Hematopoietic multipotent progenitor cell treated with erythropoietin and hydrocortisone succinate and interleukin-3 and kit ligand, for 17 days (in vitro differentiated cells): ENCODE measurements at places on chromosomes 3 and 15.

DNA sequence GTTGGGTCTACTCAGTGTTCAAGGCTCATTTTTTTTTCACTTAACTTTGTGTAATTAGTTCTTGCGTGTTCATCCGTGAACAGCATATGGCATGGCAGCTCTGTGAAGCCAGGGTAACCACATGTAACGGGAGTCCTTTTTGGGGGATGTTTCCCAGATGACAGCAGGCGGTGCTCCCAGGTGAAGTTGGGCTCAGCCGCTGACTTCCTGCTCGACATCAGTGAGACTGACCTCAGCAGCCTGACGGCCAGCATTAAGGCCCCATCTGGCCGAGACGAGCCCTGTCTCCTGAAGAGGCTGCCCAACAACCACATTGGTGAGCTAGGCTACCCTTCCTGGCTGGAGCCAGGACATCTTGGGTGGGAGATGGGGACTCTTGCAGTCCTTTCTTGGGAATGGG is 62.7 kb downstream of the DNASE1L3 start:
- DNase-seq = no peak

DNA sequence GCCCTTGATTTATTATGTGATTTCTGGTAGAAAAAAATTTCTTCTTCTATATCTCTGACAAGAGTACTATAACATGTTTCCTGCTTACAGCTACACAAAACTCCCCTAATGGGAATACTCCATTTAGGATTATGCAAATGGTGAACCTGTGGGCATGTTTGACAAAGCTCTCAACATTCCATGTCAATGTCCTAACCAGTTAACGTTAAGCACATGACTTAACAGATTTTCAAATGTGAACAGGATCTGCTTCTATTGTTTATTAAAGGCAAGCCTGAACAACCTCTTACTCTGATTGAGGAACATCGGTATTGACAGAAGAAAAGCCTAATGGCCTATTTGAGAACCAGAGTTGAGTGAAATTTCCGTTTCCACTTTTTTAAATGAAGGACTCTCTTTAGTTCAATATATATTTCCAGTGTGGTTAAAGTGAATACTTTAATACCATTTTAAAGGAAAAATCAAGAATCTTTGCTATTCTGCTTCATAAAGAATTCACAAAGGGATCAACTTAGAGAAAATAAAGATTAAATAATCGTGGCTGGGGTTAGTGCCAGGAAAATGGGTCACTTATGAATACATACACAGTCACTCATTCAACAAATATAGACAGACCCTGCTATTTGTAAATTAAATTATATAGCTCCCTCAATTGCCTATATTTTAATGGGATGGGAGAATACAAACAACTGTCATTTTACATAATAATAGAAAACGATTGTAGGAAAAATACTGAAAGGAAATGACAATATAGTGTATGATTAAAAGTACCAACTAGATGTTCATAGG is 300.3 kb upstream of the CBLB start:
- no peak for DNase-seq

DNA sequence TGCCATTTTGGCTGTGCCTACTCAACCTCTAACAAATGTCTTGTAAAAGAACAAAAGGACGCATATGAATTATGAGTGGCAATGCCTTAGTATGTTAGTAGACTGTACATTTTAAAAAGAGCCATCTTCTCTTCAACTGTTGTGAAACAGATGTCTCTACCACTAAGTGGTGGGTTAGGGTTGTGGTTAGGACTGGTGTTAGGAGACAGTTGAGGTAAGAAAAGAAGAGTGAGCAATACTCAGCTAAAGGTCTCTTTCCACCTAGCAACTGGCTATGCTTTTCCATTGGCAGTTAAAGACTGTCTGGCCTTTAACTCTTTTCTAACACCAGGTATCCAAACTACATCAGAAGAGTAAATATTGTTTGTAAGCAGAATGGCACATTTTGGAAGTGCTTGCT is 221.7 kb upstream of the TBC1D5 start:
- no peak for DNase-seq

GRCh38 chr15:72888811-72889210 is 105.3 kb upstream of the ADPGK start:
- no peak for DNase-seq

- no peak for DNase-seq
These were observed 1.7 kb upstream of the SLC2A2 start for GRCh38 chr3:171028025-171028778.

DNA sequence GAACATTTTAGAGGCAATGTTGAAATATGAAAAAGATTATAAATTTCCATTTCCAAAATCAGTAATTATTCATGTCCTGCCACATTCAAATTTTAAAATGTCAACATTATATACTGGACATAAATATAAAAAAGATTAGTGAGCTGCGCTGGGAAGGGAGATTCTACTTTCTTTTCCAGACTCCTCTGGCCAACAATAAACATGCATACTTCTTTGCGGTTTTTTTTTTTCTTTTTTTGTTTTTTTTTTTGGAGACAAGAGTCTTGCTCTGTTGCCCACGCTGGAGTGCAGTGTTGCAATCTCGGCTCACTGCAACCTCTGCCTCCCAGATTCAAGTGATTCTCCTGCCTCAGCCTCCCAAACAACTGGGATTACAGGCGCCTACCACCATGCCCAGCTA is 105.5 kb downstream of the ADAM10 start:
- DNase-seq = no peak

DNA sequence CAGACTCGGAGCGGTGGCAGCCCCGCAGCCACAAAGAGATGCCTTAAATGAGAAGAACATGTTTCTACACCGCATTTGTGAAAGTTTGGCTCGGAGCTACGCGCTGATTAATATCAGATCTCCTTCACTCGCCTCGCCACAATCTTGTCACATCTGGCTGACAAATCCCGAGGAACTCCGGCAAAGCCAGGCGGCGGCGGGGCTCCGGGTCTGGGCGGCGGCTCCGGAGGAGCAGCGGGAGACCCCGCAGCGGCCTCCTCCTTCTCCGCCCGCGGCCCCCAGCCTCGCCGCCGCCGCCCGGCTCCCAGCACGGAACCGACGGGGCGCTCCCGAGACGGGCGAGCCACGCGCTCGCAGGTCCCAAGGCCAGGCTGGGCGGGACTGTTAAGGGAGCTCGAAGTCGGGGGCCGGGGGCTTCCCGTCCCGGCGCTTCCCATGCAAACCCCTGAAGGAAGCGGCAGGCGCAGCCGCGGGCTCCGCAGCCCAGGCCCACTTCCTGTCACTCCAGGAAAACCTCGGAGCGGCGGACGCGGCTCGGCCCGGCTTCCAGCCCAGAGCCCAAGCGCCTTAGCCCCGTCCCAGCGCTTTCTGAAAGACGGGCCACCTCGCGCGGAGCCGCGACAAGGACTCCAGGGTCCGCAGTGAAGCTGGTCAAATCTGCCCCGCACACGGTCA is 1.2 kb downstream of the BNC1 start:
- DNase-seq = no peak

DNA sequence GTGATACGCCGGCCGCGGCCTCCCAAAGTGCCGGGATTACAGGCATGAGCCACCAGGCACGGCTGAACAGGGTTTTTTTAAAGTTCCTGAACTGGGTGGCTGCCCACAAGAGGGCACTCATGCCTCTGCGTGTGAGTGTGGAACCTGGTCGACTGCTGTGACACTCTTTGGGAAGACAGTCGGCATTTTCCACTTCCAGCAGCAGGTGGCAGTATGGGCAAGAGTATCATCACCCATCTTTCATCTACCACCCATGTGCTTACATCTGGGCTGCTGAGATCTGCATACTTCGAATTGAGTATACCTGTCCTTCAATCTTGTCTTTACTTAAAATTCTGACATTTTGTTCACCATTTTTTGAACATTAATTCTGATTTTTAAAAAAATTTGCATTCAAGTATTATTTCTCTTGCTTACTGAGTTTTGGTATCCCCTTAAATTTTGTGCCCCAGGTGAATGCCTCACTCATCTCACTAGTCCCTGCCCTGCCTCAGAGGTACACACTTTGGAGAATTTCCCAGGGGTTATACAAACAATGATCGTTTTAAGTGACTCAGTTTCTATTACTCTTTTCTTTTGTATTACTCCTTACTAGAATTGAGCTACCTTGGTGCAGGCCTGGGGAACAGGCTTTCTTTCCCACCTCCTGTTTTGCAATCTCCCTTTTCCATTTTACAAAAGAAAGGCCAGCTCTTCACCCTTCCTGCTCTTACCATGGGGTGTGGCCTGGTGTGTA is 11.8 kb downstream of the CLEC3B start:
- DNase-seq = peak; percentile 93

DNA sequence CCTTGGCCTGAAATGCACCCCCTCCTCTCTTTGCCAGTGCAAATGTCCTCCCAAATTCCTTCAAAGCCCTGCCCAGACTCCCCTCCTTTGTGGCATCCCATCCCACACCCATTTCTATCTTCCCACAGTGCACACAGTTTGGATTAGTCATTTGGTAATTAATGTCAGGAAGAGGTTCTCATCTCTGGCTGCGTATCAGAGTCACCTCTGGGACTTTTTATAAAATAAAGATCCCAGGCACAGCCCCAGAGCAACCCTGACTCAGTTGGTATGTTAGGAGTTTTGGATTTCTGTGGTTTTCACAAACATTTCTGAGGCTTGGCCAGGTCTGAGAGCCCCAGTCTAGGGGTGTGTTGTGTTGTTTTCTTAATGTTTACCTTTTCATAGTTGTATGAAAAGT is 41.6 kb downstream of the C3orf20 start:
- no peak for DNase-seq

GRCh38 chr3:13116426-13116825 is 43.2 kb upstream of the IQSEC1 start:
- no peak for DNase-seq

DNA sequence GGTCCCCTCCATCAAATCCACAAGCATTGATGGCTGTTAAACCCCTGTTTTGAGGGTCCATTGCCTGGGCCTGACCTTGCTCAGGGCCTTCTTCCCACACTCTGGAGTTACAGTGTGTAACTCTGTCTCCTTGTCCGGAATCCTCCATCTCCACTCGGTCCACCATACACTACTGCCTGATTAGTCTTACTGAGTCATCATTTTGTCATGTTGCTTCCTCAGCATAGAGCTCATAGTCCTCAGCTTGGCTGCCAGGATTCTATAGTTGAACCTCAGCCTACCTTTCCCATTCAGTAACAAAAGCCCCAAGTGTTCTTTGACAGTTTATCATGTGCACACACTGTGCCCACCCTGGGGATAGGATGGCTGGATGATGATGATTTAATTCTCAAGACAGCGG is 113.0 kb downstream of the PDE8A start:
- no peak for DNase-seq

GRCh38 chr3:65996589-65996988 is 42.1 kb downstream of the MAGI1 start:
- DNase-seq = no peak

DNA sequence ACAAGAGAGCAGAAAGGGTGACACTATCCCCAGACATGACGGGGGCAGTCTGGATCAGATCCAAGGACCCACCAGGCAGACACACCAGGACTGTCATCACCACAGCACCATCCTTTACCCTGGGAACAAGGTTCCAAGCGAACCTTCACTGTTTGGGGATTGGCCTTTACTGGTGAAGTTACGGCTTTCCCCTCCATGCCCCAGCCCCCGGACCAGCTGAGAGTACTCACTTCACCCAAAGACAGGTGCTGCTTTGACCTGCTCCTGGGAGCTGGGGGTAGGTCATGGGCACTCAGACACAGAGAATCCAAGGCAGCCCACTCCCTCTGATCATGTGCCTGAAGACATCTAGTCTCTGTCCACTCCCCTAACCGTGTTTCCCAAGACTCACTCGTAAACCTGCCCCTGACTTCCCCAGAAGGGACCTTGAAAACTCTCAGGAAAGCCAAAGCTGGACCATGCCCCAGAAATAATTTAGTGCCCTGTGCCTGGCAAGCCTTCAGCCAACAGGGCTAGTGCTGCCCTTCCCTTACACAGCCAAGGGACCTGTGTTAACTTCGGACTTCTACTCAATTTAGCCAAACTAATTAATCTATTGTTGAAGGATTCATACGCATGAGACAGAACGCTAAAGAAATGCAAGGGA is 2.8 kb downstream of the RRP9 start:
- no peak for DNase-seq

GRCh38 chr15:66503780-66504562 is 684 bp downstream of the RPL4 start:
- DNase-seq = no peak

DNA sequence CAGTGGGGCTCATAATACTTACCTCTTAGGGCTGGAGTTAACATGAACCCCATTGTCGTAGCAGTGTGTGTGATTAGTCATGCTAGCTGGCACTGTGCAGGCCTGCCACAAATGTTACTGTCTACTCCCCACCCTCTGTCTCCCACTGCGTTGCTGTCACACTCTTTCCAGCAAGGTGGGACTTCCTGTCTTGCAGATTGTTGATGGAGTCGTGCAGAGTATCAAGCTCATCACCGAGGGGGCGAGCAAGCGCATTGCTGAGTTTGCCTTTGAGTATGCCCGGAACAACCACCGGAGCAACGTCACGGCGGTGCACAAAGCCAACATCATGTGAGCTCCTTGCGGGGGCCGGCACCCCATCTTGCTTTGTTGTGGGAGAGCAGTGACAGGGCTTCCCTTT is 12.9 kb downstream of the IDH3A start:
- no peak for DNase-seq

DNA sequence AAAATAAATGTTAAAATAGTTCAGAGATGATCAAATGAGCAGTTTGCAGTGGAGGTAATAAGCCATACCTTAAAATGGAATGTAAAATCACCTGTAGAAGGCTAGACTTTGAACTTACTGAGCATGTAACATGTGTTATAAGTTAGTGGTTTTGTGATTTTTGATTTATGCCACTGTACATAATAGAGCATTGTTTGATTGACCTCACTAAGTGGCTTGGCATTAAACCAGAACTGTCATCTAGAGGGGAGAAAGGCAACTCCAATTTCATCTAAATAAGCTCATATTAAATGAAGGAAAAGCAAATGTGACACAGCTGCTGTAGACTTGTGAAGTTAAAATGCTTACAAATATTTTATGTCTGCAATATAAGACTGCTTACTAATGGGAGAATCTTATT is 387.9 kb downstream of the ZIC1 start:
- DNase-seq = no peak

DNA sequence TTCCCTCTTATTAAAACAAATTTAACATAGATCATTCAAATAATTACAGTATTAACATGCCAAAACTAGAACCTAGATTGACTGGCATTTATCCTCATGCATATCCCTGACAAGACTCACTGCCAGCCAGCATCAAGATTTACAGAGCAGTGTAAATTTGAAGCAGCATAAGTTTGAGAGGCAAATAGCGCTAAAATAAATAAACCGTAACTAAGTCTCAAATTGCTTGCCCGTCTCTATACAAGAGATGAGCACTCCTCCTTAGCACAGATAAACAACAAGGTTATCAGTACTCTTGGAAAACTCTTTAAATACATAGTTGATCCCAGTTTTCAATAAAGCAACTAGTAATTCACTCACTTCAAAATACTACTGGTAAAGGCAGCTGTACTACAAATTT is 29.6 kb downstream of the MSL2 start:
- DNase-seq = no peak

- DNase-seq = peak; percentile 12
These were observed 6.0 kb downstream of the TM4SF4 start for GRCh38 chr3:149480326-149481017.
